Subcutaneous preadipocyte (primary cell): ENCODE measurements at places on chromosomes 11 and 22. TPM values are rescaled to one million over a fixed set of nuclear protein-coding genes. Genes with fewer than 3 reads are reported as not detected.

Gene SUN2
- total RNA-seq = 63.9 and 71.7 TPM in 2 replicates

Gene VPREB1
- not detected in 2 replicates for total RNA-seq

Gene KRTAP5-2
- not detected in 2 replicates for total RNA-seq

Gene KREMEN1
- 4.7 and 5.9 TPM in 2 replicates for total RNA-seq

Gene P2RY2
- total RNA-seq = 0.39 TPM in 1 of 2 replicates, not detected in the other

Gene C1QTNF5
- total RNA-seq = 0.39 and 0.73 TPM in 2 replicates

Gene TRIM49D1
- not detected in 2 replicates for total RNA-seq
